ENCODE measurements at places on chromosomes 12 and 14.

- DNase-seq, result no peak
Observed at GRCh38 chr14:50447461-50447860, 50.8 kb upstream of the CDKL1 start.

DNA sequence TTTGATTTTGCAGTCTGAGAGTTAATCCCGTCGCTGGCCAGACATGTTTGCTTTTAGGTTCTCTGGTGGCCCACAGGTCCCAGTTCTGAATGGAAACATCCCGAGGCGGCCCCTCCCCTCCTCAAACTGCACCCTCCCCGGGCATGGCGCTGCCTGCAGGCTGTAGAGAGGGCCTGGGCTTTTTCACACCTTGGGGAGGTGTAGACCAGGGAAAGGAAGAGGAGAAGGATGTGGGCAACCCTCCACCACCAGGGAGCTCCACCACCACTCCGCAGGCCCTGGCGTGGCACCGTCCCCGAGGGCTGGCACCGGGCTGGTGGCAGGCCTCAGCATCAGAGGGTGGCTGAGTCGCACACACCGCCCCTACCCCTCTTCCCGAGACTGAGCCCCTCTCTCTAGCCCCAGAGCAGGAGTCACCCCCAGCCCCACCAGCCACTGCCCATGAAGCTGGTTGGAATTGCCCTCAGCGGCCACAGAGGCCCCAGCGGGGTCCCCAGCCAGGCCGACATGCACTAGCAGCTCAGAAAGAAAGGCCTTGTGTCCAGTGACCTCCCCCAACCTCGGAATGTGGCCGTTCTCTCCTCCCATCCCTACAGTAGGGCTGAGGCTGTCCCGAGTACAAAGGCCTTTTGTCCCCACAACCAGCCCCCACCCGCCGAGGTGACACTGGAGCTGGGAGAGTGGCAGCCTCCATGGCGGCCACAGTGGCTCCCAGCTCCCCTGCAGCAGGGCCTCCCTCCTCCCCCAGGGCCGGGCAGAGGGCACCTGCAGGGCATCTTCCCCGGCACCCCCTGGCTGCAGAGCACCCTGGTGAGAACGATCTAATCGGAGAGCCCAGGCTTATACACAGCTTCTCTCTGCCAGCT lies 23.5 kb upstream of the INF2 start:
- DNase-seq, result no peak

DNA sequence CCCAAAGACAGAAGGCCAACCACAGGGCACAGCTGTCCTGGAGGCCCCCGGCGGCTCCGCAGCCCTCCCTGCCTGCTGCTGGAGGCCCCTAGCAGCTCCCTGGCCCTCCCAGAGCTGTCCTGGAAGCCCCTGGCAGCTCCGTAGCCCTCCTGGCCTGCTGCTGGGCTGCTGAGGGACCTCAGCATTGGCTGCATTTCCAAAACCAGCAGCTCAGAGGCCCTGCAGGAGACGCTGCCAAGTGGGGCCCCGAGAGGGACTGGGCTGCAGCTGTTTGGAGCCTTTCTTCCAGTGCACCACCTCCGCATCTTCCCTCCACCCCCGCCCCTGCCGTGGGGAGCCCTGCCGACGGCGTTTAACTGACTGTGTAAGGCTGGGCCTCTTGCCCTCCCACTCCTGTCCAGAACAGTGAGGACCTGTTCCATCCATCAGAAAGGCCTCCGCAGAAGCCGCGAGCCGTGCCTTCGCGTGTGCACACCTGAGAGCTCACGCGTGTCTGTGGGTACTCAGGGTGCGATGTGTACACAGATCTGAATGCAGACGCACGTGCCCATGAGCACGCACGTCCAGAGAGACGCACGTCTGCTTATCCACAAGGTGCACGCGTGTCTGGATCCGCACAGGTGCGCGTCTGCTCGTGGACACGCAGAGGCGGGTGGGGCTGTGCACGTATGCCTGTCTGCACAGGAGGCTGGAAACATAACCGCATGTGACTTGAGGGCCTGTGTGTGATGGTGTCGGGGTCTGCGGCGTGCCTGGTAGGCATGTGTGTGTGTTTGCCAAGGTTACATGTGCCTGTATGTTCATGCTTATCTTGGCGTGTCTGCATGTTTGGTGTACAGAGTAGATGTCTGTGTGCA lies 57.0 kb upstream of the FBRSL1 start:
- no peak for DNase-seq

- DNase-seq, result no peak
Observed at GRCh38 chr14:65371784-65372183, 40.7 kb upstream of the FUT8 start.

DNA sequence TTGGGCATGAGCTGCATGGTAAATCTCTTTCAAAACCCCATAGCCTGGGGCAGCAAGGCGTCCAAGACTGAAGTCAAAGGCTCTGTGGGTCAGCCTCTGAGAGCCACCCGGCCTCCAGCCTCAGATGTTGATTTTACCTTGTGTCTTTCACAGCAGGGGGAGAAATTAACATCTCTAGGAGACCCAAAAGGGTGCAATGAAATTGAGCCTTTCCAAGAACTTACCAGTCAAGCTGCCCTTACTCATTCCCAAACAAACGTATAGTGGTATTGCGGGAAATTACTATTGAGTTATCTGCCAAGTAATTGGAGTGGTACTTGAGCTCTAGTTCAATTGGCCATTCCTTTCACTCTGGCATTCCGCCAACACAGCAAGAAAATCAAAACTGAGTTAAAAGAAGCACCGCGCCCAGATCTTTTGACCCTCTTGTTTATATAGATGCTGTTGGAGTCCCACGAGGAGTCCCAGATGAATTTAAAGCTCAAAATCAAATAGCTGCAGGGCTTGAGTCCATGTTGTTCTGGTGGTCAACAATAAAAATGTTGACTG lies 380.7 kb upstream of the SYT1 start:
- no peak for DNase-seq

DNA sequence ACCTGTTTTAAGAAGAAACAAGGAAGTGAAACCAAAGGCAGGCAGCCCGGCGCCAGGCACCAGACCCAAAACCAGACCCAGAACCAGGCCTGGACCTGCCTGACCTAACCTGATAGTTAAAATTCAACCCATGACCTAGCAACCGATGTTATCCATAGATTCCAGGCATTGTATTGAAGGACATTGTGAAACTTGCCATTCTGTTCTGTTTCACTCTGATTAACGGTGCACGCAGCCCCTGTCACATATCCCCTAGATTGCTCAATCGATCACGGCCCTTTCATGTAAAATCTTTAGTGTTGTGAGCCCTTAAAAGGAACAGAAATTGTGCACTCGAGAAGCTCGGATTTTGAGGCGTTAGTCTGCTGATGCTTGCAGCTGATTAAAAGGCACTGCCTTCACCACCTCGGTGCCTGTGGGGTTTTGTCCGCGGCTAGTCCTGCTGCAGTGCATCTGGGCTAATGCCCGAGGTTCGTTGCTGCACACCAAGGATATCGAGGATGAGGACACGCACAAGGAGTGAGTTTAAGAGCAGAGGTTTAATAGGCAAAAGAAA lies 262.5 kb upstream of the TMEM132C start:
- no peak for DNase-seq

- DNase-seq, result no peak
Observed at GRCh38 chr14:88322504-88323085, 474 bp downstream of the KCNK10 start.

GRCh38 chr12:116959198-116959460 lies 48.4 kb downstream of the FBXW8 start:
- no peak for DNase-seq

DNA sequence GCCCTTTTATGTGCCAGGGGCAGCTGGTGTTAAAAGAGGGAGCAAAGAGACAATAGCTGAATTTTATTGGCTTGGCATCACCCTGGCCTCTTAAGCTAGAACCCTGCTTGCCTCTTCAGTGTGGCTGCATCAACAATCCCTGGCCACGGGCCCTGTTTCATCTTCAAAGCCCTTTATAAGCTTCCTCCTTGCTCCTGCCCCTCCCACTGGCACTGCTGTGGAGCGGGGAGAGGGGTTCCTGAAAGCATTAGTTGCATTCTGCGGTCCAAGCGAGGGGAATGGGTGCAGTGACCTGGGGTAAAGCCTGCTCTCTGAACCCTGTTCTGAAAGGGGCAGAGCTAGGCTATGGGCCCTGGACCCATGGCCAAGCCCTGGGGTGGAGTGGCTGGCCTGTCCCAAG lies 220 bp upstream of the KRT83 start:
- DNase-seq, result no peak

- no peak for DNase-seq
Observed at GRCh38 chr14:32648434-32648833, 290.2 kb upstream of the NPAS3 start.

- DNase-seq, result no peak
Observed at GRCh38 chr12:126998747-126999285, 1268.2 kb upstream of the TMEM132C start.

DNA sequence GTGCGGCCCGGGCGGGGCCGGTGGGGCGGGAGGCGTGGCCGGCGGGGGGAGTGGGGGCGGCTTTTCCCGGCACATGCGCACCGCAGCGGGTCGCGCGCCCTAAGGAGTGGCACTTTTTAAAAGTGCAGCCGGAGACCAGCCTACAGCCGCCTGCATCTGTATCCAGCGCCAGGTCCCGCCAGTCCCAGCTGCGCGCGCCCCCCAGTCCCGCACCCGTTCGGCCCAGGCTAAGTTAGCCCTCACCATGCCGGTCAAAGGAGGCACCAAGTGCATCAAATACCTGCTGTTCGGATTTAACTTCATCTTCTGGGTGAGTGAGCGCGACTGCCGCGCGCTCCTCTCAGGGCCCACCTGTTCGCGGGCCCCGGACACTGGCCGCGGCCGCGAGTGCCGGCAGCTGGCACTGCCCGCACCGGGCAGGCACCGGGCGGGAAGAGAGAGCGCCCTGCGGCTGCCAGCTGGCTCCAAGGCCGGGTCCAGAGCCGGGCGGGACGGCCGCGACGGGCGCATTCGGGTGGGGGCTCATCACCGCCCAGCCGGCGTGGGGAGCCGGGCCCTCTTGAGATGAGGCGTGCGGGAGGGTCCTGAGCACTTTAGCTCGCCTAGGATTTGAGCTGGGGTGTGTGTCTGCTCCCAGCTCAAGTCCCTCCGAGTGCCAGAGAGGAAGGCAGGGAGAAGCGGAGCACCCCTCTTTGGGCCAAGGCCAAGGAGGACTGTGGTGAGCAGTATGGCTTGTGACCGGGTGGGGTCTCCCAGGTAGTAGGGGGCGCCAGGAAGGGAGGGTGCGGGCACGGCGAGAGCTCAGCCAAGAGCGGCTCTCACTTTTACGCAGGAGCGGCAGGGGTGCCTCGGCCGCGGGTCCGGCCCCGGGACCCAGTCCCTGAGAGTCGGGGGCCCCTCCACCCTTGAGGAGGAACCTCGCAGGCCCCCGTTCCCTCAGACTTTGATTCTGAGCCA lies at the start of gene CD9:
Gene CD9 (plus strand): TSS at position 145 of the 957 bp plus-strand sequence. CDS start 100 bp downstream, at position 245.
- no peak for DNase-seq

- DNase-seq, result no peak
Observed at GRCh38 chr12:65675141-65675621, 149.1 kb upstream of the HMGA2 start.

- DNase-seq, result no peak
Observed at GRCh38 chr12:76031081-76031413, 529 bp downstream of the PHLDA1 start.

DNA sequence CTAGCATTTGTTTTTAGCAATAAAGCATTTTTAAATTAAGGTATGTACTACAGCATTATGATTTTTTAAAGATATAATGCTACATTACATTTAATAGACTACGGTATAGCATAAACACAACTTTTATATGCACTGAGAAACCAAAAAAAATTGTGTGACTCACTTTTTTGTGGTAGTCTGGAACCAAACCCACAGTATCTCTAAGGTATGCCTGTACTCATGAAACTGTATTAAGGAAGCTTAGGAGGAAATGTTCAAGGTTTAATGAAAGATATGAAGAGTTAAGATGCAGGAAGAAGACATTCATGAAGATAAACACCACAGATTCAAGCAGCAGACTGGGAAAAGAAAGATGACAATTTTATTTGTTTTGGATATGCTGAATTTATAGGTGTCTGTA lies 51.7 kb downstream of the PPP1R12A start:
- DNase-seq, result no peak

- no peak for DNase-seq
Observed at GRCh38 chr14:54686219-54686870, 119.4 kb downstream of the SAMD4A start.

GRCh38 chr12:5783289-5783920 lies 161.7 kb downstream of the ANO2 start:
- DNase-seq, result no peak
